ENCODE measurements at places on chromosomes 13 and 19.

GRCh38 chr13:31131470-31131961 lies 30.2 kb downstream of the HSPH1 start:
- DNase-seq, result no peak

DNA sequence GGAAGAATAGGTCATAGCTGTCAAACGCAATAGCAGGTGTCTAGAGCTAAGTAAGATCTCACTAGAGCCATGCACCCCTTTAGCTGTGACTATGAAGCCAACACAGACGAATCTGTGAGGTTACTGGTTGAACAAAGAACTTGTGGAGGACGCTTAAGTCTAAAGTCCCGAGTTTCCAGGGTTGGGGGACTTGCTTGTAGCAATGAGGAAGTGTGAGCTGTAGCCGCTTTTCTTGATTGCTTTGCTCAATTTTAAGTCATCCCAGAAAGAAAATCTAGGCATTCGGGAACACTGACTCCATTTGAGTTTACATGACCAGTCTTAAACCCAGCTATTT lies 1.6 kb downstream of the GPC5 start:
- DNase-seq, result no peak

DNA sequence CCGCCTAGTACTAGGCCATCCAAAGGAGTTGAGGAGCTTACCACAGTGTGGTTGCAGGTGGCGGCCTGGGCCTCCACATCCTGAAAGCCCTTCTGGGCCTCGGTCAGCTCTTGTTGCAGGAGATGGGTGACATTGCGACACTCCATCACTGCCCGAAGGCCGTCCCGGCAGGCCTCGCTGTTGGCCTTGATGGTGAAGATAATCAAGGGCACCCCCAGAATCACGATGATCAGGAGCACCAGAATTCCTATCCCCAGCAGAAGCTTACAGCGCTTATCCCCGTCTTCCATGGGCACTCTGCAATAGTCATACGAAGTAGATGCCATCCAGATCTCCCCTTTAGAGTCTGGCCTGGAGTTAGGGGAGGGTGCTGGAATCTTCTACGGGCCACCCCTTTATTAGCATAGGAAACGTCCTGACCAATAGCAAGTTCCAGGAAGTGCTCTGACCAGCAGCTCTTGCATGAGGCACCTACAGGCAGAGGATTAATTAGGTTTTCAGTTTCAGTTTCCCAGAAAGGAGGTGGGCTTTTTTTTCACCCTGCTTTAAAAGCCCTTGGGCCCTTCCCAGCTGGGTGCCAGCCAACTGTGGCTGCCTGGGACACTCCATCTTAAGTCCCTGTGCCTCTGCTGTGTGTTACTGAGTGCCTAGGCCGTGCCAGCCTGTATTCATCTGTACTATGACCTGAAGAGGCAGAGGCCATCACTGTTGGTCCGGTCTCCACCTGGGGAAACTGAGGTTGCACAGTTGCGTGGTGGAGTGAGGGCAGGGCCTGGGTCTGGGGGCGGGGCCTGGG lies at the start of gene BST2:
BST2 (minus strand) TSS at position 381 of the 796 bp plus-strand sequence; CDS start at position 326, 55 bp downstream.
- peak; percentile 43 for DNase-seq

DNA sequence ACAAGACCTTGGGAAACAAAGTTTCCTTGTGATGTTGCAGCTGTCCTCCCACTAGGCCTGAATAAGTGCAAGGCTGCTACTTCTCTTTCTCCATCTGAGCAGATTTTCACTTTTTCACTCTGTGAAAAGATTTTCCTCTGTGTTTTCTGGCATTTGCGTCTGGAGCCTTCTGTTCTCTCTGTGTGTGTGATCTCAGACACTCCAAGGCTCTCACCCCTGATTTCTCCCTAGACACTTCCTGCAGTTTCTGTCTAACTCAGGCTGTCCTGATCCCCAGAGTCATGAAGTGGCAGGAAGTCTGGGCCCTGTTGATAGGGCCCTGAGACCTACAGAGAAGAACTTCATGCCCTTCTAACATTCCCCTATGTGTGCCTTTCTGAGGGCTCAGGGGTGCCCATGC lies 37.2 kb downstream of the SIGLEC7 start:
- DNase-seq, result no peak

DNA sequence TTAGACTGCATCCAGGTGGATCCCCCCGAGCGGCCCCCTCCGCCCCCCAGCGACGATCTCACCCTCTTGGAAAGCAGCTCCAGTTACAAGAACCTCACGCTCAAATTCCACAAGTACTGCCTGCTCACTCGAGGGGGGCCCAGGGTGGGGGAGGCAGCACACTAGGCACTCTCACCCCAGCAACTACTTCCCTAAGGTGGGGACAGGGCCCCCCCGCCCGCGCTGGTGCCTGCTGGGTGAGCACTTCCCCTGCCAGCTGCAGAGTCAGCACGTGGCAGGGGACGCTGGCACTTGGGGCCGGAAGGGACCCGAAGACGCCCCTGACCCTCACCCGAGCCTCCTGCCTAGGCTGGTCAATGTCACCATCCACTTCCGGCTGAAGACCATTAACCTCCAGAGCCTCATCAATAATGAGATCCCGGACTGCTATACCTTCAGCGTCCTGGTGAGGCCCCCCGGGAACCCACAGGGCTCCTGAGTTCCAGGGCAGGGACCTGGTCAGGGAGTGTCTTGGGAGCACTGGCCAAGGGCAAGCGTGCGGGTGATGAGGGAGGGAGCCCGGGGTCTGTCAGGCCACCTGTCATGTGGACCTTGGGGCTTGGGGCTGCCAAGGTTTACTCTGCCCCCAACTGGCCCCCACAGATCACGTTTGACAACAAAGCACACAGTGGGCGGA lies 5.2 kb downstream of the MCOLN1 start:
- DNase-seq, result no peak

DNA sequence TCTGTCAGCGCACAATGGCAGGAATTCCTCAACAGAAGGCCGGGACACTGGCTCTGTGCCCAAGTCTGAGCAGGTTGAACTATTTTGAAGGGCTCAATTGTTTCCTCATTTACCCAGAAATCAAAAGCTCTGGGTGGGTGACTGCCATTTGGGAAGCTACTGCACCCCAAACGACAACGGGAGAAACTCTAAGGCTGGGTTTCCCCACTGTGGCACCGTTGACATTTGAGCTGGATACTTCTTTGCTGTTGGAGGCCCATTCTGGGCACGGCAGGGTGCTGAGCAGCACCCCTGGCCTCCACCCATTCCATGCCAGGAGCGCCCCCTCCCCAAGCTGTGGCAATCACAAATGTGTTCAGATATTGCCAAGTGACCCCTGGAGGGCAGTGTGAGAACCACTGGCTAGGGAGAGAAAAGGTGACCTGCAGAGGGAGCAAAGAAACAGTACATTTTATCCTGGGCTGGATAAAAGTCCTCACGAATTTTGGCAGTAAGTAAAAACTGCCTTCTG lies 62.5 kb downstream of the RFX2 start:
- DNase-seq, result no peak

DNA sequence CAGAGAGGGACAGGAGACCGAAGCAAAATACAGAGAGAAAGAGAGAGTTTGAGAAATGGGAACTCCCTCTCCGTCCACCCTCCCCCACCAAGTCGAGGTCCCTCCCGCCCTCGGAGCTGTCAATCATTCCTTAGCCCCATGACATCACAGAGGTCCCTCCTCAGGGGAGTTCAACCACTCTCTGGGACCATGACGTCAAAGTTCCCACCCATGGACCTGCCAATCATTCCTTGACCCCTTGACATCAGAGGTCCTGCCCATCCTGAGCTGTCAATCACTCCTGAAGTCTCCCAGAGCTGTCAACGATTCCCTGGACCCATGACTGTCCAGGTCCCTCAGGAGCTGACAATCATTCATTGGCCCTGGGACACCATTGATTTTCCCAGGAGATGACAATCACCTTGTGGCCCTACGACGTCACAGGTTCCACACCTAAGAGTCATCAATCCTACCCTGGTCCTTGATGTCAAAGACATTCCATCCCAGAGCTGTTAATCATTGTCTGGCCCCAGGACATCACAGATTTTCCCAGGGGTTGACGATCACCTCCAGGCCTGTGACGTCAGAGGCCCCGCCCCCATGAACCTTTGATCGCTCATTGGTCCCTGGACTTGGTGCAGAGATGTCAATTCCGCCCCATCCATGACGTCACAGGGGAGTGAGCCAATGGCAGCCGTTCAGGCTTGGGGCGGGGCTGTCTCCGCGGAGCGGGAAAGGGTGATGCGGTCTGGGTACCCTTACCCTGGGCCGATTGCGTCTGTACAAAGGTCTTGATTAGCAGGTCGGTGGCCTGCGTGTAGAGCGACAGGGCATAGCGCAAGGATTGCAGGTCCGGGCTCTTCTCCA lies 61.7 kb downstream of the COLGALT1 start:
- peak; percentile 21 for DNase-seq

DNA sequence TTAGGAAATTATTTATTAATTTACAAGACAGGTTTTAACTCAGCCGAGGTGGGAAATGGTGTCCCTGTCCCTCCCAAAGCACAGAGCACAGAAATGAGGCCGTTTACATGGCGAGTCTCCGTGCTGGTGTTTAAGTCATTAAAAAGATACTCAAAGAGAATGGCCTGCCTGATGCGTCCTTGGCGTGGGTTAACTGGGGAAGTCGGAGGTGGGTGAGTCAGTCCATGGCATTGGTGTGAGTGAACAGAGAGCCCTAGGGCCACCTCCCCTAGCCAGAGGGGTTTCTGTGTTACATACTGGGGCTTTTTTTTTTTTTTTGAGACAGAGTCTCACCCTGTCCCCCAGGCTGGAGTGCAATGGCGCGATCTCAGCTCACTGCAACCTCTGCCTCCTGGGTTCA lies 3.9 kb downstream of the FEM1A start:
- no peak for DNase-seq

GRCh38 chr13:25085125-25085742 lies 10.7 kb upstream of the PABPC3 start:
- DNase-seq, result peak; percentile 1

DNA sequence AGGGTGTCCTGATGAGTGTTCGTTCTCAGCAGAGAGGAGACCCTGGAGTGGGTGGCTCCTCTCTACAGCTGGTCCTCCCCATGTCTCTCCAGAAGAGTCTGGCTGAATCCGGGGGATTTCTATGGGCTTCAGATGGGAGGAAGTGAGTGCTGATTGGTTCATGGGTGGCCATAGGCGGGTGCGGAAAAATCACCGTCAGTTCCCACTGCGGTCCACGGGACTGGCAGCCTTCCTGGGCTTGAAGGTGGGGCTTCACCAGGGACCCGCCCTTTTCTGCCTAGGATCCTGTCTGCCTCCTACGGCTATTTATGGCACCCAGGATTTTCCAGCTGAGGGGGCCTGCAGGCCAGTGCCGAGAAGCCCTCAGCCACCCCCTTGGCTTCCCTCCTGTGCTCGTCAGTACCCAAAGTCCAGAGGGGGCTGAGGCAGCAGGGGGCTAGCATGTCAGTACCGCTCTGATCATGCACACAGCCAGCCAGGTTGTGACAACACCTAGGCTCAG lies 18.4 kb downstream of the CPB2 start:
- no peak for DNase-seq

DNA sequence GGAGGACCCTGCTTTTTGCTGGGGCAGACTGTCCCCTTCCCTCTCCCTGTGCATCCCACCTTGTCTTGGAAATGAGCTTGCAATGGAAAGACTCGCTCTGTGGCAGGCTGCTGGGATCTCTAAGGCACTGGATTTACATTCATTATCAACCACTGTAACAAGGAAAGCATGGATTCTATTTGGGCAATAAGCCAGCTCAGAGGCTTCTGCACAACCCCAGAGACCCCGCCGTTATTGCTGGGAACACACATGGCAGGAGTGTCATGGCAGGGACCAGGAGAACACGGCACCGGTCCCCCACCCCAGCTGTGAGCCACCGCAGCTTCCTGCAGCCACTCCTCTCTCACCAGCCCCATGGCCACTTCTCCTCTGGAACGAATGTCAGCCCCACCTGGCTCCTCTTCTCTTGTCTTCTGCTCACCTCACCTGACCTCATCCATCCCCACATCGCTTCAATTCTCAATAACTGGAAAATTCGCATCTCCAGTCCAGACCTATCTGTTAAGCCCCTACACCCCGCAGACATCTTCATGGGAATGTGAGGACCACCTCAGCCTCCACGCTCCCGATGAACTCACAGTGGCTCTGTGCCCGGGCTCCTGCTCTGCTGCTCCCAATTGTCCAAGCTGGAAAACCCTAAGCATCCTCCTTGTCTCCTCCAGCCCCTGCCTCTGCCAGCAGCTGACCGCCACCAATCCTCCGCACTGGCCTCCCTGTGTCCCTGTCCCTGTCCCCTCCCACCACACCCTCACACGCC lies 181.5 kb downstream of the USP12 start:
- no peak for DNase-seq

DNA sequence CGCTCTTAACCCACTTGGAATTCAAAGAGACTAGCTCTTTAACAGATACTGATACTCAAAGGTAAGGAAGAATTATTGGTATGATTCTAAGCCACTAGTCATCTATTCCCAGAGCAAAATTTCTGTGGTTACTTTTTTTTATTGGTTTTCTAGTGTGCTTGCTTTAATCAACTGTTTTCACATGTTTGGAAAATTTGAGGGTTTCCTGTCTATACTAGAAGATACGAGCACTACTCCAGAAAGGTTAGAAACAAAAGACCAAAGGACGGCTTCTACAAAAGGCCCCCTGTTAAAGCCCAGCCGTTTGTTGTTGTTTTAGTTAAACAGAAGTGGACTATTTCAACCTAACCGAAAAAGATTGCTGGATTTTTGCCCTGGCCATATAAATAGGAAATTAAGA lies 18.5 kb upstream of the LPAR6 start:
- no peak for DNase-seq

- DNase-seq, result peak; percentile 15
Measured at GRCh38 chr19:52689843-52690368, 44.9 kb downstream of the ZNF611 start.

DNA sequence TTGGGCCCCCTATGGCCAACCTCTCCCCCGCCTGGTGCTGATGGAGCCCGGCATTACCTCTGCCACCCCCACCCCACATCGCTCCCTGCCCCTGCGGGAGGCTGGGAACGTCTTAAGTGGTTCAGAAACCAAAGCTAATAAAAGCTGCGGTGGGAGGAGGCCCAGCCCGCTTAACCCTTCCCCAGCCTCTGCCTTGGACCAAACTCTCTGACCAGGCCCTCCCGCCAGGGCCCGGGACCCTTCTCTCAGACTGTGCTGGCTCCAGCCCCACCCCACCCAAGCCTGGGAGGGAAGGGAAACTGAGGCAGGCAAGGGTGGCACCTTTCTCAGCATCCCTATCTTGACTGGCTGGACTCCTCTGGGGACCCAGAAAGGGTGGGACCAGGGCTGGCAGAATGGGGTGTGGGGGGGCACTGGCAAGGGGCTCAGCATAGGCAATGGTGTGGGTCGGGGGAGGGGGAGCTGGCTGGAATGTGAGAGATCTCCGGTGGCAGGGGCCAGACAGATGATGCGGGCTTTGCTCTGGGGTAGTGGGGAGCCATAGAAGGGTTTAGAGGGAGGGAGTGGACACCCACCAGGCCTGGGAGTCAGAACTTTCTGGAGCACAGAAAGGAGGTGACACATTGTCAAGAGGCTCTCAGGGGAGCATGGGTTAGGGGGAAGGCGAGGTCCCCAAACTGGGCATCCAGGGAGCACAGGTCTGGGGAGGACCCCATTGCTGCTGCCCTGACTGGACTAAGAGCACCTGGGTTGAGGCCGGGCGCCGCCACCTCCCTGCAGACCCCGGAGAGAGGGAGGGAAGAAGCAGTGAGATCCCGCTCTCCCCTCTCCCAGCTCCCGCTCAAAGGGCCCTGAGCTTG lies 21.9 kb downstream of the SMIM24 start:
- DNase-seq, result no peak
